ENCODE measurements at places on chromosomes 3 and 15.

- no peak for DNase-seq
These were observed 27.2 kb downstream of the PLCL2 start for GRCh38 chr3:16911916-16912315.

GRCh38 chr3:18655827-18656226, 230.7 kb upstream of the SATB1 start:
- no peak for DNase-seq

DNA sequence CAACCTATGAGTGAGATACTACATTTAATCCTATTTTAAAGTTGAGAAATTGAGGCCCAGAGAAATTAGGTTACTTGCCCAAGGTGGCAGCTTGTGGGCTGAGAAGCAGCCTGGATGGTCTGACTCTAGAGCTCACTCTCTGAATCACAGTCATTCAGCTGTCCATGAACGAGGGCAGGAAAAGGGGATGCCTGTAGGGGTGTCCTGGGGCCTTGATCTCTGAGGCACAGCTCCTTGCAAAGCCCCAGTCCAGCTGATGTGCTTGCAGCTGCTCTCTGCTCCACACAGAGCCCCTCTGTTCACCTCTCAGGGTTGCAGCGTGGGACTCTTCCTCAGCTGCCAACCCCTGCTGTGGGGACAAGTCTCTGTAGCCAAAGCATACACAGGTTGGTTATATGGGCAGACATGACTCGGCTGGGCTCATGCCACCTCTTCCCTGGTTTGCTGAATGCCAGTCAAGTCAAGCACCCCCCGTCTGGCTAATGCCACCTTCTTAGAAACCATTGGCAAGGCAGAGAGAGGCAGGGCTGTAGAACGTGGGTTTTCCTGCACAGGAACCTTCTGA, 56.8 kb downstream of the GASK1A start:
- DNase-seq, result no peak

- no peak for DNase-seq
These were observed 10.7 kb downstream of the H1-8 start for GRCh38 chr3:129553719-129554118.

DNA sequence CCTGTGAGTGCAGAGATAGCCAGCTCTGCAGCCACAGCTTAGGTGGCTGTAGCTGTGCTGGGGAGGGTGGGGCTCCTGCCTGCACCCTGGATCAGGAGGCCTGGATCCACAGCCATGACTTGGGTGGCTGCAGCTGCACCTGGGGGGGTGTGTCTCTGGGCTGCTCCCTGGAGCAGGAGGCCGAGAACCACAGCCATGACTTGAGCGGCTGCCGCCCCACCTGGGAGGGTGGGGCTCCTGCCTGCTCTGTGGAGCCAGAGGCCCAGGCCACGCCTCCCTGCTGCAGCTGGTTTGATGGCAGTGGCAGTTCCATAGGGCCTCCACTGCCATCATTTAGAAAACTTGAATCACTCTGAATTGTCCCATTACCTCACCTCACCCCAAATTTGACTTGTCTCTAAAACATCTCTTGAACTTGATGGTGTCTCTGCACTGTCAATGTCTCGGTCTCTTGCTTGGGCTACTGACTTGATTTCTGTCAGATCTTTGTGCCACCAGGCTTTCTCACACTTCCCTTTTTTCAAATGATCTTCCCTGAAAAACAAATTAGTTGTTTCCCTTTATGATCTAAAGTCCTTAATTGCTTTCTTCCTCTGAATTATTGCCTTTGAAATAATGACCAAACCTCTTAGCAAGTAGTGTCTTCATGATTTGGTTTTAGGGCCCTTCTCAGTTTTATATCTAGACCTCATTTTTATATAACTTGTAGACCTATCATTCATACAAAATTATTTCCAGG, 313.2 kb upstream of the MME start:
- DNase-seq, result no peak

DNA sequence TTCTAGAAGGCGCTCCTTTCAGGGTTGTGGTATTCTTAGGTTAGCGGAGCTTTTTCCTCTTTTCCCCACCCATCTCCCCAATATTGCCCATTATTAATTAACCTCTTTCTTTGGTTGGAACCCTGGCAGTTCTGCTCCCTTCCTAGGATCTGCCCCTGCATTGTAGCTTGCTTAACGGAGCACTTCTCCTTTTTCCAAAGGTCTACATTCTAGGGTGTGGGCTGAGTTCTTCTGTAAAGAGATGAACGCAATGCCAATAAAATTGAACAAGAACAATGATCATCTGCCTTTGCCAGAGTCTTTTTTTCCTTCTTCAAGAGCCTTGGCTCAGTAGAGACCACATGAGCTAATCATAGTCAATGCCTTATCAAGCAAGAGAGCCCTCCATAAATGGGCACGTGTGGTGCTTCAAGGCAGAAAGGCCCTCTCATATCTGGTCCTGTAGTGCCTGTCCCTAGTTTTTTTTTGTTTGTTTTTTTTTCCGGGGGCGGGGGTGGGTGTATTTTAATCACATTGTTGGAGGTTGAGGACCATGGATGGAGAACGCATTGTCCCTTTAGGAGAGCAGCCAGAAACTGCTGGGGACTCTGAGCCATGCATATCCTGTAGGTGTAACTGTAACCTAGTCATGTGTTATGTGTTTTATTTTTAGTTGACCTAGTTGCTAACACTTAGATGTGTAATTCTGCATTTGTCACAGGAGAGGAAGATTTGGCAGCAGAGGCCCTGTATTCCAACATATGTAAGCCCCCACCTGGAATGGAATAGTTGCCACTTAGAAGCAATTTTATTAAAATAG, 64.7 kb upstream of the ACAD9 start:
- no peak for DNase-seq

GRCh38 chr15:99566157-99566897, 543 bp downstream of the MEF2A start:
- no peak for DNase-seq

DNA sequence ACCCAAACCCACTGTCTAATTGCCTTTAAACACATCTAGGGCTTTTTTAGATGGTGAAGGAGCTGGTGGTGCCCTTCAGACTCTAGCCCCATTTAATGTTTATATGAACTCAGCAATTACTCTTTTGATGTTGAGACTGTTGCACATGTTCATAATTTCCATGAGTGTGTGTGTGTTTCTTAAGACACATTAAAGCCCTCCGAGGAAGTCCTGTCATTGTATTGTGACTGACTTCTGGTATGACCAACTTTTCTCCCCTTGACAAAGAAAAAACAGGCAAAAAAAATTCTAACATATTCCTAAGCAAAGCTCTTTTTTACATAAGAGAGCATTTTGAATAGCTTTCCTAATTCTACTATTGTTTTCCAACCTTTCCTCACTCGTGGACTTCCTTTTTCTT, 91.6 kb downstream of the FLNB start:
- no peak for DNase-seq

- DNase-seq, result no peak
These were observed 54.6 kb downstream of the SSUH2 start for GRCh38 chr3:8589880-8590556.

DNA sequence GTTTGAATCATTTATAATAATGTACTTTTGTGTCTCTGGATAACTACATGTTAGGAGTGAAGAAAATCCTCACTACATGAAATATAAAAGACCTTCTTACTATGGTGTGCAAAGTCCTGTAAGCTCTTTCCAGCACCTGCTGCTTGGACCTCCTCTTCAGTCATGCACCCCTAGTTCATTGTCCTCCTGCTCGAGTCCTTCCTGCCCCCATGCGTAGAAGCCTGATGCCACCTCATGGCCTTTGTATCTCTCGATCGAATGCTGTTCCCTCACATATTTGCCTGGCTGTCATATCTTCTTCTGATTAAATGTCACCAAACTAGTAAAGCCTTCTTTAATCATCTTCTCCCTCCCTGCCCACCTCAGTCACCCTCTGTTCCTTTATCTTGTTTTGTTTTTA, 49.9 kb upstream of the SUCLG2 start:
- no peak for DNase-seq

DNA sequence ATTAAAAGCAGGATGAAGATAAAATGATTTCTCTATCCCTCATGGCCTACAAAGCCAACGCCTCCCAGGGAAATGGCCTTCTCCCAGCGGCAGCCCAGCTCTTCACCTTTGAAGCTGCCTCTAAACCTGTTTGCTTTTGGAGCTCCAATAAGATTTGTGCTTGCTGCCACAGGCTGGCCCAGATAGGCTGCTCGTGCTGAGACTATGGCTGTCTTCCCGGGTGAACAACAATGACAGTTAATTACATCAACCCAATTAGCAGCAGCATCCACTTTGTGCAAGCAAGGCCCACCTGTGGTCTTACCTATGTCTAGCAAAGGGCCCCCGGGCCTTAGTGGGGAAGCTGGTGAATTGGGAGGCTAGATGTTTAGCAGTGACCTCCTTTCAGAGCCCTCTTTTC, 179.6 kb downstream of the P3H2 start:
- DNase-seq, result no peak

DNA sequence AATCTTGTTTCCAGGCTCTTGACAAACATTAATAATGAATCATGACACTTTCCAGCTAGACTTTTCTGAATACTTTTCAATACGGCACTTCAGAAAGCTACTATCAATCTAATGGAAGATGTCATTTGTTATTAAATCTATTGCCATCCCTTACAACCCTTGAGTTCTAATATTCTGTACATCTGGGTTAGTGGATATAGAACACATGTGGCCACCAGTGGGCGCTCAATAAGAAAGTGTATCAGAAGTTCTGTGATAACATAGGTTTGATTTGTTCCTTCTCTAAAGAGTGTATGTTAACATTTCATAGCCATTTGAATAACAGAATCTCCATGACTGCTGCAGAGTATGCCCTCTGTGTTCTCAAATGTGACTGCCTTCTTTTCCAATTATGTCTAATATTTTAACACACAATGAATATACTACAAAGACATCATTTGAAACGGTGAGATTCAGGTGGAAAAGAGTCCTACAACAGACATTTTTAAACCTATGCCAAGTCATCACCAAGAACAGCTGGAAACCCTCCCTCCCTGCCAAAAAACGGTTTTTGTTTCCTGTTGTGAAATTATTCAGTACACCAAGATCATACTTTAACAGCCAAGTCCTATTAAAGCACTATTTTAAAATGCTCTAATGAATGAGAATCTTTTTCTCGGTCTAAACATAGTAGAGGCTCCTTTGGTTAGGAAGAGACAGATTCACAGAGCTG, 22.2 kb downstream of the ALDH1A2 start:
- no peak for DNase-seq

DNA sequence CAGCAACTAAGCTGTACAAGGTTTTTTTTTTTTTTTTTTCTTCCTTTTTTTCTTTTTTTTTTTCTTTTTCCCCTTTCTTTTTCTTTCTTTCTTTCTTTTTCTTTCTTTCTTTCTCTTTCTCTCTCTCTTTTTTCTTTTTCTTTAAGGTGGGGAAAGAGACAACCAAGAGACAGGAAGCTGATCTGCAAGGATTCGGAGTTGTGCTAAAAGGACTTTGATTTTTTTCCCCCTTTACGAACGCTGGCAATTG, 148 bp downstream of the RBMS3 start:
- no peak for DNase-seq

- no peak for DNase-seq
These were observed 12.6 kb downstream of the MRAS start for GRCh38 chr3:138360869-138361525.

All from NCI-H187 treated with DMSO at 0.1 percent for 48 hours (cell line).